Activated B cell treated with CpG ODN at 0.5 μM for 24 hours (primary cell): ENCODE measurements at places on chromosomes 1 and 21. TPM values are rescaled to one million over a fixed set of nuclear protein-coding genes. Genes with fewer than 3 reads are reported as not detected.

The THEM5 gene
- not detected in 2 replicates for total RNA-seq

The TGFB2 gene
- total RNA-seq, result 0.37 and 1.6 TPM in 2 replicates

The OR2T8 gene
- not detected in 2 replicates for total RNA-seq

The PLA2G2D gene
- 0.16 and 0.29 TPM in 2 replicates for total RNA-seq

The NUAK2 gene
- 26.1 and 26.2 TPM in 2 replicates for total RNA-seq

The GJA8 gene
- total RNA-seq, result not detected in 2 replicates

The GUCA2B gene
- total RNA-seq, result not detected in 2 replicates

The HES4 gene
- 0.67 and 1.2 TPM in 2 replicates for total RNA-seq

The TTLL7 gene
- total RNA-seq, result 0.12 TPM in 1 of 2 replicates, not detected in the other

The C1orf21 gene
- 0.05 and 0.09 TPM in 2 replicates for total RNA-seq

DNA sequence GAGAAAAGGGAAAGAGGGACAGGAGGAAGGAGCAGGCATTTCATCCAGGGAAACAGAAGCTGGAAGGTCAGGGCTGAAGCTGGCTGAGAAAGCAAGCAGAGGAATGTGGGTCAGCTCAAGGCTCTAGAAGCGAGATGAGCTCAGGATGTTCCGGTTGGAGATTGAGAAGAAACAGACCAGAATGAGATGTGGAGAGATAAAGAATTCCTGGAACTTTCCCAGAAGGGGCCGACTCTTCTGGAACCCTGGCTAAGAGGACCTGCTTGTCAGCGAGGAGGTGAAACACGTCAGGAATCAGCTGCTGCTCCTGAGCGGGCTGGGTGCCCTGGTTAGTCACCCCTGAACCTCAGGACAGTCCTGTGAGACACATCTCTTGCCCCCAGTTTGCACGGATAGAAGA, 75.9 kb downstream of the HUNK start:
- no peaks in the 10 kb centered on the region for H3K36me3 ChIP-seq
- peaks cover 12% of the 10 kb centered on the region for H3K27me3 ChIP-seq
- H3K27ac ChIP-seq, result no peak overlapping the region
- no peak overlapping the region for H3K4me3 ChIP-seq

DNA sequence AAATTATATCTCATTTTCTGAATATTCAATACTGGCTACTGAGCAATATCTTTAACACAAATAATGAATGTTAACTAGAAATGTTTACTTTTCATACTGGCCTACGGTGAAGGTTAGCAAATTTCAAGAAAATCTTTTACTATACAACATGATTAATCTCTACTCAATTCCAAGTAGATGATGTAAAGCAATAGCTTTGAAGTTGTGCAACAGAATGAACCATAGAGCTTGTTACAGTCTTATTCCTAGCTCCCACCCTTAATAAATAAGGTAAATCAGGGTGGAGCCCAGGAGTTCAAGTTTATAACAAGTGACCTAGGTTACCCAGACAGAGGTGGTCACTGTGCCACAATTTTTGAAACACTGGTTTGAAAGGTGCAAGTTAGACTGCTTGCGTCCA, 1678.1 kb downstream of the KCNT2 start:
- H3K27ac ChIP-seq, result no peak overlapping the region
- no peaks in the 10 kb centered on the region for H3K27me3 ChIP-seq
- no peak for DNase-seq
- no peaks in the 10 kb centered on the region for H3K36me3 ChIP-seq
- H3K4me3 ChIP-seq, result no peak overlapping the region

DNA sequence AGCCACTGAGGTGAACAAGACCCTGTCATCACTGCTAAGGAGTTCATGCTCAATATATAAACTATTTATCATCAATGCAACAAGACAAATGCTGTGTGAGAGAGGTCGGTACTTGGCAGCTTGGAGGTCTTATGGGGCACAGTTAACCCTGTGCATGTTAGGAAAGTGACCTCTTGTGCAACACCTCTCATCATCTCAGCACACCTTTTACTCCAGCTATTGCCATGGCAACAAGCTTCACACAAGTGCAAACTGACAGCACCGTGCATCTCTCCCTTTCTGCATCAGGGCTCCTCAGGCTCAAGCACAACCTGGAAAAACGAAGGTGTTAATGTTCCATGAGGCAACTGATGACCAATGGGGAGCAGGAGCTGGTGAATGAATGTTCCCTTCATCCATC, 14.7 kb upstream of the MYSM1 start:
- no peak overlapping the region for H3K4me3 ChIP-seq
- DNase-seq, result no peak
- H3K4me1 ChIP-seq, result peaks cover 2% of the 10 kb centered on the region
- H3K27me3 ChIP-seq, result no peaks in the 10 kb centered on the region
- H3K36me3 ChIP-seq, result no peaks in the 10 kb centered on the region

DNA sequence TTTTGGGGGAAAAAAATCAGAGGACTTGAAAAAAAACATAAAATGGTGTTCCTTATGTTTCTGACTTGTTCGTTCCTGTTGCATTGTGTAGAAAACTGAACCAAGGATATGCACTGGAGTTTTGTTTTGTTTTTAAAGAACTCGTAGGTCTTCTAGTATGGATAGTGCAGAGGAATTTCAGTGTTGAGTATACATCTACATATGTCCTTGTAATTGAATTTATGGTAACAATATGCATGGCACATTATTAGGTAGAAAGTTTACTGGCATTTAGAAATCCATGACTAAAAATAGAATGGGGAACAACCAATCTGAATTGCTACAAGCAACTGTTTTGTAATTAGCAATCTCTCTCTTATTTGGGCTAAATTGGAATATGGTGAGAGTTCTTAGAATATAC, 188.3 kb upstream of the ZRANB2 start:
- no peak for DNase-seq
- no peaks in the 10 kb centered on the region for H3K27me3 ChIP-seq
- no peaks in the 10 kb centered on the region for H3K4me1 ChIP-seq
- no peaks in the 10 kb centered on the region for H3K36me3 ChIP-seq

DNA sequence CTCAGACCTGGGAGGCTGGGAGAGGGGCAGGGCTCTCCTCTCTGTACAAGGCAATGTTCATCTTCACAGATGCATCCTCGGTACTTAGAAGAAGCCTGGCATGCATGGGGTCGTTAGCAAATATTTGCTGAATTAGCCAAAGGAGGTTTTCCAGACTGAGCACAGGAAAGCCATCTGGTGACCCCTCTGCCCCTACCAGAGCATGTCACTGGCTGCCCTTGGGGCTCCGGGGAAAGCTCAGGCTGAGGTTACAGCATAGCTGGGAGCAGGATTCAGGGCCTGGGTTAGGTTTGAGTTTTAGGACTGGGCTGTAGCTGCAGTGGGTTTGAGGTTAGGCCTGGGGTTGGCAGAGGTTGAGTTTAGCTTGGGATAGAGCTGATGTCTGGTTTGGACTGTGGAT, 43.4 kb upstream of the ZBTB40 start:
- no peak for DNase-seq
- no peak overlapping the region for H3K27ac ChIP-seq
- H3K27me3 ChIP-seq, result peaks cover 5% of the 10 kb centered on the region
- no peak overlapping the region for H3K4me3 ChIP-seq

GRCh38 chr1:235051521-235051920, 77.1 kb downstream of the TOMM20 start:
- H3K27me3 ChIP-seq, result no peaks in the 10 kb centered on the region
- H3K4me1 ChIP-seq, result peaks cover 46% of the 10 kb centered on the region
- DNase-seq, result no peak
- no peak overlapping the region for H3K4me3 ChIP-seq
- H3K27ac ChIP-seq, result peak overlapping the region; percentile 60
- no peaks in the 10 kb centered on the region for H3K36me3 ChIP-seq

GRCh38 chr1:28577738-28578536, 14.1 kb upstream of the RAB42 start:
- no peak overlapping the region for H3K4me3 ChIP-seq
- no peak for DNase-seq
- no peaks in the 10 kb centered on the region for H3K27me3 ChIP-seq
- peaks cover 67% of the 10 kb centered on the region for H3K36me3 ChIP-seq
- peak overlapping the region; percentile 18 for H3K27ac ChIP-seq
- H3K4me1 ChIP-seq, result peaks cover 39% of the 10 kb centered on the region

DNA sequence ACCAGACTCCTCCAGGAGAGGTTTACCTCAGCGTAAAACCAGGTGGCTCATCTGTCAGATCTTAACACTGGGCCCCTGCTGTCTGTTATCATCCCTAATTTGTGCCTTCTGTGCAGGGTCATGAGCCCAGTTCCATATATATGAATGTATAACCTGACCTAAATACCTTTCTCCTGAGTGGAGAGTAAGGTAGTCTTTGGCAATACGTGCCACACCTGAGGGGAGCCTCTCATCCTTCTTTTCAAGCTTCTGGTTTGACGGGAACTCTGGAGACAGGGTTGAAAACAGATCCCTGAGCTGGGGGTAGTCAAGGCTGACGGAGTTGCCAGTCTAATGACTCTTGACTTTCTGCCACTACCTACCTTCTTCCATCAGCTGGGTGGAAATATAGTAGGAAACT, 4.1 kb downstream of the SFT2D2 start:
- H3K27me3 ChIP-seq, result no peaks in the 10 kb centered on the region
- H3K36me3 ChIP-seq, result peaks cover 69% of the 10 kb centered on the region
- H3K4me1 ChIP-seq, result peaks cover 72% of the 10 kb centered on the region
- DNase-seq, result no peak
- no peak overlapping the region for H3K4me3 ChIP-seq

- H3K4me3 ChIP-seq, result no peak overlapping the region
- H3K27ac ChIP-seq, result no peak overlapping the region
- H3K27me3 ChIP-seq, result no peaks in the 10 kb centered on the region
- no peaks in the 10 kb centered on the region for H3K4me1 ChIP-seq
- peaks cover 37% of the 10 kb centered on the region for H3K36me3 ChIP-seq
Measured at GRCh38 chr1:70426154-70427131, 15.4 kb downstream of the CTH start.
